Stimulated activated CD8-positive, alpha-beta memory T cell treated with anti-CD3 and anti-CD28 coated beads, Interleukin-15, amount 100 ng/mL, for 48 hours (primary cell): ENCODE measurements at places on chromosomes 13 and 19.

DNA sequence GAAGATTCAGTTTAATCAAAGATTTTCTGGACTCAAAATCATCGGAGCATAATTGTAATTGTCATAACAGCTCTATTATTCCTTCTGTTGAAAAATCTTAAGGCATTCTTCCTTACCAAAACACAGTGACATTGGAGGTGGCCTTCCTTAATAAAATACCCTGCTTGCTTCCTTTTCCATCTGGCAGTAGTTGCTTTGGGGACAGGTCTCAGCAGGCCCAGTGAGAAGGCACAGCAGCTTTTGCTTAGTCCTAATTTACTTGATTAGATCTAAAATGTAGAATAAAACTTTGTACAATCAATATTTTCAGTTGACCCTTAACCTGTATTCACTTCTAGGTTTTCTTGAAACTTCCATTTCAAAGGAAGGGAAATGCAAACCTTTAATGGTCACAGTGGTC is 471.6 kb downstream of the PCDH20 start:
- no peak for DNase-seq

DNA sequence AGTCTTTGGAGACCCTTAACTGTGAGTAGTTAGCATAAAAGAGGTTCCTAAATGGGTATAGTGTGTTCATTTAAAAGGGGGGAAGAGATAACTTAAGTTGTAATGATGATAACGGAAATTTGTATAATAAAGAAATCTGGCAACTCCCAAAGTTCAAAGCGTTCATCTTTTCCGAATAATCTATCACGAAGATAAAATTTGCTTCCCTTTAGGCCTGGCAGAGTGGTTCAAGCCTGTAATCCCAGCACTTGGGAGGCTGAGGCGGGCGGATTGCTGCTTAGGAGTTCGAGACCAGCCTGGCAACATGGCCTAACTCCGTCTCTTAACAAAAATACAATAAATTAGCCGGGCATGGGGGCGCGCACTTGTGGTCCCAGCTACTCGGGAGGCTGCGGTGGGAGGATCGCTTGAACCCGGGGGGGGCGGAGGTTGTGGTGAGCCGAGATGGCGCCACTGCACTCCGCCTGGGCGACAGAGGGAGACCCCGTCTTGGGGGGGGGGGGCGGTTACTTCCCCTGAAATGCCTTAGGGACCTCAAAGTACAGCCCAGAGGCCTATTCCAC is 934 bp downstream of the N4BP2L2 start:
- DNase-seq = peak; percentile 19

- no peak for DNase-seq
These were observed 234.9 kb downstream of the LMO7 start for GRCh38 chr13:75871059-75871458.

- DNase-seq = no peak
These were observed 13.9 kb upstream of the DNAJC15 start for GRCh38 chr13:43009506-43009905.

DNA sequence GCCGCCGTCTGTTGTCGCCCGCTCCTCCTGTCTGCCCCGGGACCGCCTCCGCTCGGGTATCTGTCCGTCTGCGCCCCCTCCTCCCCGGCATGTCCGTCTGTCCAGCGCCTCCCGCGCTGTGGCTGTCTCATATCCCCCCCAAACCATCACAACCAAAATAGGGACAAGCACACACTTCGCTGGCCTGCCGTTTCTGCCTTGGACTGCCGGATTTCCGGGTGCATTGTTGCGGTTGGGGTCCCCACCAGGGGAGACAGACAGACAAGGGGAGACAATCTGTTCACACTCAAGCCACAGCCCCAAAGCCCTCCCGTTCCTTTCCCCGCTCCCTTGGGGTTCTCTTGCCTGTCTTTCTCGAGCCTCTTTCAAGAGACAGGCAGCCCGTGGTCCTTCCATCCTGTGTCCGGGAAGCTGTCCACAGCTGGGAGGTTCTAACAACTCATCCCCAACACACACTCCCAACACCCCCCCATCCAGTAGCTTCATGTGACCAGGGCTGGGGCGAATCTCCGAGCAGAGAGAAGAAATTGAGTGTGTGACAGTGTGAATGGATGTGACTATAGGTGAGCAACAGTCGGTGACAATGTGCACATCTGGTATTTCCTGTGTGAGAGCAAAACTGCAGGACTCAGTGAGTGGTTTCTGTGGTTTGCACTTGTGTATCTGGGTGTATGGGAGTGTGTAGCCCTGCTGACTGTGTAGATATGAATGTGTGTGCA is 16.5 kb upstream of the FOSB start:
- DNase-seq = no peak

- DNase-seq = no peak
These were observed 35.3 kb downstream of the CEBPA start for GRCh38 chr19:33266974-33267484.

DNA sequence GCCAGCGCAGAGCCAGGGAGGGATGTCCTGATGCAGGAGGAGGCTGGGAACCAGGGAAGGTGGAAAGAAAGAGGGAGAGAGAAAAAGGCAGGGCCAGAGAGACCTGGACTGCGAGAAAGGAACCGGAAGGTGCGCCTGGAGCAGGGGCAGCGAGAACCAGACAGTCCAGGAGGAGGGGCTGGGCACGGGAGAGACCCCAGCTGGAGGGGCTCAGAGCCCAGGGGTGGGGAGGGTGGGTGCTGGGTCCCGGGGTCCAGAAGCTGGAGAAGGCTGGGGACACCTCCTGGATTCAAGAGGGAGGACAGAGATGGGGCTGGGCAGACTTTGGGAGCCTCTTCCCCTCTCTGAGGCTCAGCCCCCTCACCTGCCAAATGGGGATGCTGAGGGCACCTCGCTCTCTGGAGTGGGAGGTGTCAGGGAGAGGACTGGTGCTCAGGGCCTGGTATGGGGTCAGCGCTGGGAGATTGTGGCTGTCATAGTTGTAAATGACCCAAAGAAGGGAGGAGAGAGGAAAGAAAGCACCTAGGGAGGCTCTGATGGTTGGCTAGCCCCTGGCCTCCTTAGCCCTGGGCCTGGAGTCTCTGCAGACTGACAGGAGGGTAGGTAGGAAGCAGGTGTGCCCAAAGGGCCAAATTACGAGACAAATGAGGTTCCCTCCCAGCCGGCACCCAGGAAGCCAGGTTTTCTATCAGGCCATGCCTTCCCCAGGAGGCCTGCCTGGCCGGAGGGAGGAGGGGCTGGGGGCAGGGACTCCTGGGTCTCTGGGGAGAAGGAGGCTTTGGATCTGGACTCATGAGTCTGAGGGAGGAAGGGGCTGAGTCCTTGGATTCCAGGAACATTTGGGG is 1.3 kb upstream of the SPACA6 start:
- no peak for DNase-seq
